ENCODE measurements at places on chromosomes 16 and 17.

DNA sequence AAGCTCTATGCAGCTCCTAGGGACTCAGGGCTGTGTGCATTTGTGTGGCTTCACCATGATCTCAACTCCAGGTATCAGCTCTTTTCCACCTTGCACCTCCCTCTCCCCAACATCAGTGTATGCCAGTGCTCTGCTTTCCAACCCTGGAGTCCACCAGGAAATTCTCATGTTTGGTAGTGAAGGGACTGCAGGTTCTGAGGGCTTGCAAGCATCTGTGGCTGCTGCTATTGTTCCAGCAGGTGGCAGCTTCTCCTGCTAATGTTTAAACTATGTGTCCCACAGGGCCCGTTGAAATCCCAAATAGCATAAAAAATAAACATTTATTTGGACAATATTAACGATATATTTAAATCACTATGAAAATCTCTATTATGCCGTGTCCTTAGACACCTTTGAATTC lies 82.0 kb downstream of the RGS9 start:
- no peak for DNase-seq

DNA sequence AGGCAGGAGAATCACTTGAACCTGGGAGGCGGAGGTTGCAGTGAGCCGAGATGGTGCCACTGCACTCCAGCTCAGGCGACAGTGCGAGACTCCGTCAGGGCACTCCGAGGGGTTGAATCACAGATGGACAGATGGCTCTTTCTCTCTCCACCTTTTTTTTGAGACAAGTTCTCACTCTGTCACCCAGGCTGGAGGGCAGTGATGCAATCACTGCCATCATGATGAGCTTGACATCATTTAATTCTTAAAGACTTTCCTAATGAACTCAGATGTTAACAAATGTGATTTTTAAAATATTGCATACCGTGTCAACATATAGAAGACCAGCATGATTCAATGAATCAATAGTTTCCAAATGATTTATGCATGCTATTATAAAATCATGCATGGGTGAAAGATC lies 3.5 kb downstream of the GDPD1 start:
- DNase-seq, result no peak

- DNase-seq, result no peak
These were observed 6.3 kb upstream of the PPP1R27 start for GRCh38 chr17:81840826-81841778.

DNA sequence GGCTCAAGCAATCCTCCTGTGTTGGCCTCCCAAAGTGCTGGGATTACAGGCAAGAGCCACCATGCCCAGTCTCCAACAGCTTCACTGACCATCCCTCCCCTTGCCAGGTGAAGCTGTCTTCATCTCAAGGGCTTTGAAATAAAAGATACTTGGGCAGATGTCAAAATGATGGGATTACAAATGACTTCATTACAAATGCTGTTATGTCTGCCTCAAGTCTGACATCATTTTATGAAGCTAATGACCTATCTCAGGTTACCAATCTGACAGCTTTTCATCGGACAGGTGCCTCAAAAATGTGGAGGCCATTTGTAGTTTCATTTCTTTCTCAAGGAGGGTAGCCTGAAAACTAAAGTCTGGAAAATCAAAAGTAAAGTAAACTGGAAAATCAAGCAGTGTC lies 323.7 kb upstream of the TBX2 start:
- no peak for DNase-seq

DNA sequence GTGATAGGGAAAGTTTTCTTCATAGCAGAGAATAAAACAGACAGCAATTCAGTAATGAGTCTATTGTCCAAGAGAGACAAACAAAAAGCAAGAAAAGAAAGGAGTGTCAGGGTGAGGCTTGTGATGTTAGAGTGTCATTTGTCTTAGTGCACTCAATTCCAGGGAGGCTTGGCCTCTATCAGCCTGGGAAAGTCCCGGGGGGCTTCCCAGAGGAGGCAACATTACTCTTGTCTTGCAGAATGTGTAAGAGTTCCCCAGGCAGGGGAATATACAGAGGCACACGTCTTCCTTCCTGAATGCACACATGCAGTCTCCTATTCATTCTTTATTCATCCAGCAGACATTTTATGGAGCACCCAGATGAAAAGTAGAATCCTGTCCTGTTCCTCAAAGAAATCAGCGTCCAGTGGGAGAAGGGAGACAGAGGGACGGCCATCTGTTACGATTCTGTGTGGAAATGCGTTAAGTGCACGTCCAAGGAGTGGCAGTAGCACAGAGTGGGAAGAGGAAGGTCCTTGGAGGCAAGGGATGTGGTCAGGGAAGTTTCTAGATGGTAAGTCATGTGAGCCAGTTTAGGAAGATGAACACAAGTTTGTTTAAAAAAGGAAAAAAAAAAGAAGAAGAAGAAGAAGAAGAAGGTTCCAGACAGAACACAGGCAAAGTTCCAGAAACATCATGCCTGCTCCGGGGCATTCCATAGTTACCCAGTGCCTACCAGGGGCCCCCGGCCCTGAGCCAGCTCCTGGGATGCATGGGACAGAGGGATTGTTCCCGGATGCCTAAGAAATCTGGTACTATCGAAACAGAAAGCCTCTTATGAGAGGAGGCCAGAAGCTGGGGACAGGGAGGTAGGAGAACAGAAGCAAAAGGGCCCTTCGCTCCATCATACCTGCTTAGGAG lies 21.1 kb downstream of the CACNG4 start:
- peak; percentile 88 for DNase-seq

DNA sequence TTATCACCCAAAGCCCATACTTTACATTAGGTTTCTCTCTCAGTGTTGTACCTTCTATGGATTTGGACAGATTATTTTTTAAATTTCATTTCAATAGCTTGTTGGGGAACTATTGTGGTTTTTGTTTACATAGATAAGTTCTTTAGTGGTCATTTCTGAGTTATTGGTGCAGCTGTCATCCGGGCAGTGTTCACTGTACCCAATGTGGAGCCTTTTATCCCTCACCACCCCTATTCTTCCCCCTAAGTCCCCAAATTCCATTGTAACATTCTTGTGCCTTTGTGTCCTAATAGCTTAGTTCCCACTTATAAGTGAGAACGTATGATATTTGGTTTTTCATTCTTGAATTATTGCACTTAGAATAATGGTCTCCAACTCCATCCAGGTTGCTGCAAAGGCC lies 57.5 kb downstream of the SLFN11 start:
- DNase-seq, result no peak

DNA sequence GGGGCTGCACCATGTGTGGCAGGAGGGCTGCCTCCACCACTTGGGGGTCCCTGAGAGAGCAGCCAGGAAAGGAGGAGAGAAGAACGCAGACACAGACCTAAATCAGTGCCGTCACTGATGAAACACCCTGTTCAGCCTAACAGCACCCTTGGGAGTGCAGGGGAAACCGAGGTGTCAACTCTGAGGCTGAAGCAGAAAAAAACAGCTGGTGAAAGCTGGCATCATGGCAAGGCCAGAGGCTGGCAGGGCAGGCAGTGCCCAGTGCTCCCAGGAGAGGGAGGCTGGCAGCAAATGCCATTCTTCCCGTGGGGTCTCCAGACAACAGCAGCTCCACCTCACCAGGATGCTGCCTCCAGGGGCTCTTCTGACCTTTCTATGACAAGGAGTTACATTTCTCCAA lies 23.1 kb downstream of the SPHK1 start:
- DNase-seq, result no peak

- DNase-seq, result no peak
These were observed 100.9 kb downstream of the C16orf95 start for GRCh38 chr16:87216148-87216840.

GRCh38 chr17:35117984-35118383 lies 1.7 kb downstream of the RAD51D start:
- peak; percentile 48 for DNase-seq

DNA sequence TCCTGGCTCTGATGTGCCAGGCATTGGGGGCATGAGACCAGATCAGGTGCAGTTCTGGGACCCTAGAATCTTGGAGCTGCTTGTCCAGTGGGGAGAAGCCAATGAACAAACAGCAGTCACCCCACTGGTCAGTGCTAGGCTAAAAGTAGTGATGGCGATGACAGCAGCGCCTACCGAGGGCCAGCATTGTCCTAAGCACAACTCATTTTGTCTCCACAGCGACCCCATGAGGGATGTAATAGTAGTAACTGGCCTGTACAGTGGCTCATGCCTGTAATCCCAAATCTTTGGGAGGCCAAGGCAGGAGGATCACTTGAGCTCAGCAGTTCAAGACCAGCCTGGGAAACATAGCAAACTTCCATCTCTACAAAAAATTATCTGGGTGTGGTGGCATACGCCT lies 6.2 kb downstream of the SMCR8 start:
- no peak for DNase-seq

- DNase-seq, result peak; percentile 87
These were observed 118.4 kb upstream of the HSBP1 start for GRCh38 chr16:83689385-83689831.

- DNase-seq, result peak; percentile 98
These were observed 12.9 kb downstream of the ZNRF1 start for GRCh38 chr16:75011634-75012307.

- no peak for DNase-seq
These were observed 81.0 kb downstream of the C16orf78 start for GRCh38 chr16:49454426-49455180.

- DNase-seq, result no peak
These were observed 130.8 kb downstream of the PMP22 start for GRCh38 chr17:15134363-15134762.

- DNase-seq, result peak; percentile 89
These were observed 118.6 kb downstream of the TANGO6 start for GRCh38 chr16:68961778-68962402.

GRCh38 chr17:20143740-20144139 lies 134.6 kb downstream of the SPECC1 start:
- no peak for DNase-seq

DNA sequence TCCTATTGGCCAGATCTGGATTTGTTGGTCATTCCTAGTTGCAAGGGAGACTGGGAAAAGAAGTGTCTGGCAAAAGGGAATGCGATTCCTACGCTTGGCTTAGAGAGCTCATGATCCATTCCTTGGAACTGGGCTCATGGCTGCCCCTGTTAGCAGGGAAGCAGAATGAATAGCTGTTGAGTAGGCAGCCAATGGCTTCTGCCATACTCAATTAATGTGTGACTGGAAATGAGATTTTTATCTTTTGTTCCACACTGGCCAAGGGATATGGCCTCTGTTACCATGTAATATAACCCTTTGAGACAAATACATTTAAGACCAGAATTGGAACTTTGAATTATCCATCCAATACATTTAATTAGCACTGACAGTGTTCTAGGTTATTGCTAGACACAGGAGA lies 31.0 kb downstream of the FTO start:
- no peak for DNase-seq

GRCh38 chr17:82814834-82815233 lies 25.0 kb downstream of the ZNF750 start:
- no peak for DNase-seq

DNA sequence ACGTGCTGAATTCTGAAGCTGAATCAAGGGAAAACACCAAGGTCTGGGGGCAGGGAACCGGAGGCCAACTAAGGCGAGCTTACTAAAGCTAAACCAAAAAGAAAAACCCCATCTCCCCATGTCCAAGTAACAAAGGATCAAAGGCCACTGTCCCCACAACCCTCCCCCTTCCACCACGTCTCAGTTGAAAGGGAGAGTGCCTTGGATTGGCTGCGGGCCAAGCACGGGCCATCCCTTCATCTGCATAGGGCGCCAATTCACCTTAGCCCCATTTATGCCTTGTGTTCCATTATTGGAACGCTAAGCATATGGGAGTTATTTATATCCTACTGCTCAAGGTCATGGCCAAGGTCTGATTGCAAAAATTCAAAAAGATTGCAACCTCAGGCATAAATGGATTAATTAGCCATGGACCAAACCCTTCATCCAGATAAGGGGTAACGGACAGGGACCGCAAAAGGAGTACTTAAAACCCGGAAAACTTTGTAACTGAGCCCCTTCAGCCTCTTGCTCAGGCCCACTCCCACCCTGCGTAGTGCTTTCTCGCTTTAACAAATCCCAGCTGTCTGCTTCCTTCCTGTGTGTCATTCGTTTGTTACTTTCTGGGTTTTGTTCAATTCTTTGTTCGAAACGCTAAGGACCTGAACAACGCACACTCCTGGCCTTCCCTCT lies 740 bp upstream of the ATP6V0D1 start:
- DNase-seq, result peak; percentile 41

GRCh38 chr17:28613931-28614381 lies at the start of gene RSKR:
Gene RSKR, minus strand, starts transcription at chr17:28614185. Its CDS starts 24 bp downstream, at chr17:28614161.
- DNase-seq, result no peak

- no peak for DNase-seq
These were observed 36.0 kb upstream of the MED13 start for GRCh38 chr17:62101090-62101489.

DNA sequence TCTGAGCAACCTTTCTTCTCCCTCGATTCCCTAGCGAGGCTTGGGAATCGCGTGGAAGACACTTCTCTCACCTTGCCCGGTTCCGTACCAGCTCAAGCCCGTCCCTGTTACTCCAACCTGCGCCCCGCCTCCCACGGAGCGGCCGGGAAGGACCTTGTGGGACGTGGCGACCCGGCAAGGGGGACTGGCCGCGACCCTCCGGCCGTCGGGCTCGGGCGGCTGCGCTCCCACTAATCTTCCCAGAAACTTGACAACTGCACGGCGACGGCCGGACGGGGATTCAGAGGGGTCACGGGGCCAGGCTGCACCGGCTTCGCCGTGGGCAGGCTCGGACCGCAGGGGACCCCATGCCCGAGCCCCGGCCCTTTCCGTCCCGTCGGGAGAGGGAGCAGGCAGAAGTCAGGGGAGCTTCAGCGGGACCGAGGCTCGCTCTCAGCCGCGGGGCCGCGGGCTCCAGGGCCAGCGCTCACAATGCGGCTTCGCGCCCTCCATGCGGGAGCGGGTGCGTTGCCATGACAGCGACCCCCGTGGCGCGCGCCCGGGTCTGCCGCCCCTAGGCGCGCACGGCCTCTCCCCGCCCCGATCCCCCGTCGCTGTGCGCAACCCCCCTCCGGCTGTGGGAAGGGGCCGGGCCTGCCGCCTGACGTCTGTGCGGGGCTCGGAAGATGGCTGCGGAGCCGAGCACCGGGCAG lies at the start of gene SGSM2:
Gene SGSM2 (plus strand): TSS at position 650 of the 692 bp plus-strand sequence. CDS start 188 bp downstream, outside the sequence.
- DNase-seq, result peak; percentile 35

- DNase-seq, result peak; percentile 75
These were observed 53.4 kb downstream of the MEOX1 start for GRCh38 chr17:43608313-43608712.

GRCh38 chr17:76136276-76137000 lies 4.6 kb downstream of the FOXJ1 start:
- DNase-seq, result no peak

DNA sequence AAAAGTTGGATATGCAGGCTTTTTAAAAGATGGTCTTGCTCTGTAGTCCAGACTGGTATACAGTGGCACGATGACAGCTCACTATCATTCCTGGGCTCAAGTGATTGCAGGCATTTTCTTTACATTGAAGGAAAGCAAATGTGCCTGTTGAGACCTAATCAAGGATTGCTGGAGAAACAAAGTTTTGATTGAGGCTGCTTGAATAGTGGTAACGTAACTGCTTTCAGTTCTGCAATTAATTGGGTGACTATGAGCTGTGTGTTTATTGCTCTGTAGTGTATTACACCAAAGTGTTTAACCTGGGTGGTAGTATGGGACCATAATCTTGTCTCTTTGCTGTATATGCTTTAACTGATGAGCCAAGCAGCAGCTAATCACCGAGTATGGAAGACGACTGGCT lies 2.3 kb downstream of the UBB start:
- DNase-seq, result no peak

- no peak for DNase-seq
These were observed 700.2 kb downstream of the KCNJ2 start for GRCh38 chr17:70869402-70870085.

Data from suppressor macrophage treated with lipopolysaccharide for 1 hour (primary cell).